ENCODE measurements at places on chromosomes 16 and 17. TPM values are rescaled to one million over a fixed set of nuclear protein-coding genes. Genes with fewer than 3 reads are reported as not detected.

The PTX4 gene
- 0.09 TPM for total RNA-seq

The MYCBPAP gene
- total RNA-seq = 1.6 TPM

The ZNF771 gene
- 10.5 TPM for total RNA-seq

The FNDC8 gene
- not detected for total RNA-seq

The HSD17B2 gene
- 4.4 TPM for total RNA-seq

The ZG16 gene
- total RNA-seq = not detected

The CETP gene
- not detected for total RNA-seq

The FLII gene
- total RNA-seq = 351 TPM

The GINS3 gene
- 0.92 TPM for total RNA-seq

The ADGRG1 gene
- 0.43 TPM for total RNA-seq

The ZNF594 gene
- total RNA-seq = 6.0 TPM

The ENPP7 gene
- total RNA-seq = not detected

The KRTAP9-8 gene
- not detected for total RNA-seq

The AANAT gene
- not detected for total RNA-seq

The KRT40 gene
- total RNA-seq = not detected

The MPV17L gene
- 0.65 TPM for total RNA-seq

The ZNF469 gene
- 4.6 TPM for total RNA-seq

The EDC4 gene
- 43.6 TPM for total RNA-seq

The HOXB1 gene
- total RNA-seq = not detected

The LRRC36 gene
- 0.14 TPM for total RNA-seq

The CSH2 gene
- total RNA-seq = not detected

The CHST4 gene
- total RNA-seq = not detected

The RDM1 gene
- 0.09 TPM for total RNA-seq

The CES3 gene
- 0.14 TPM for total RNA-seq

The CCL4 gene
- total RNA-seq = not detected
